Neural crest cell (in vitro differentiated cells): ENCODE measurements at places on chromosomes 12 and 14. TPM values are rescaled to one million over a fixed set of nuclear protein-coding genes. Genes with fewer than 3 reads are reported as not detected.

The OR10G3 gene
- total RNA-seq, result not detected in 2 replicates

GRCh38 chr12:107992870-107993451 lies 136.1 kb upstream of the WSCD2 start:
- no peak overlapping the region for H3K4me3 ChIP-seq
- no peaks in the 10 kb centered on the region for H3K4me1 ChIP-seq
- H3K36me3 ChIP-seq, result no peaks in the 10 kb centered on the region
- no peak overlapping the region for H3K27ac ChIP-seq

The COQ5 gene
- total RNA-seq, result 38.5 and 39.0 TPM in 2 replicates

DNA sequence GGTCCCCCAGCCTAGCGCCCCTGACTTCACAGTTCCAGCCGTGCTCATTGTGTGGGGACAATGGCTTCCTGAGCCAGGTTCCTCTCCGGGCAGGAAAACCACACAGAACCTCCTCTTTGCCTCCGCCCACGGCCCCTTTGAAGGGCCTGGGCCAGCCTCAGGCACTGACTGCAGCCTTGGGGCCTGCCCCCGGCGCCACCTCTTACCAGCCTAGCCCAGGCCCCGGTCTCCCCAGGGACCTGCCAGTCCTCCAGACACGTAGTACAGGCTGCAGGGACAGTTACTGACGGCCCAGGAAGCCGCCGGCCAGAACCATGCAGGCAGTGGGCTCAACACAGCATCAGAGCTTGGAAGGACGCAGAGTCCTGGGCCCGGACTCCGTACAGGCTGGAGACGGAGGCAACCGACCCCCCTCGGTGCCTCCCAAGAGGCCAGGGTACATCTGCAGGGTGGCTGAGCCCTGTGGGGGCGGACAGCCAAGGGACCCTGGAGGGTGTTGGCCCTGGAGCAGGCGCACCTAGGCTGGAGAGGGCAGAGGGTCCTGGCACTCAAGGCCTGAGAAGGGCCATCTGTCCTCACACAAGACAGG lies 20.9 kb upstream of the NUDT14 start:
- H3K27me3 ChIP-seq, result peaks cover 21% of the 10 kb centered on the region
- H3K4me3 ChIP-seq, result peak overlapping the region; percentile 44
- H3K36me3 ChIP-seq, result no peaks in the 10 kb centered on the region
- peaks cover 8% of the 10 kb centered on the region for H3K4me1 ChIP-seq
- no peak for DNase-seq

The ASPG gene
- not detected in 2 replicates for total RNA-seq

DNA sequence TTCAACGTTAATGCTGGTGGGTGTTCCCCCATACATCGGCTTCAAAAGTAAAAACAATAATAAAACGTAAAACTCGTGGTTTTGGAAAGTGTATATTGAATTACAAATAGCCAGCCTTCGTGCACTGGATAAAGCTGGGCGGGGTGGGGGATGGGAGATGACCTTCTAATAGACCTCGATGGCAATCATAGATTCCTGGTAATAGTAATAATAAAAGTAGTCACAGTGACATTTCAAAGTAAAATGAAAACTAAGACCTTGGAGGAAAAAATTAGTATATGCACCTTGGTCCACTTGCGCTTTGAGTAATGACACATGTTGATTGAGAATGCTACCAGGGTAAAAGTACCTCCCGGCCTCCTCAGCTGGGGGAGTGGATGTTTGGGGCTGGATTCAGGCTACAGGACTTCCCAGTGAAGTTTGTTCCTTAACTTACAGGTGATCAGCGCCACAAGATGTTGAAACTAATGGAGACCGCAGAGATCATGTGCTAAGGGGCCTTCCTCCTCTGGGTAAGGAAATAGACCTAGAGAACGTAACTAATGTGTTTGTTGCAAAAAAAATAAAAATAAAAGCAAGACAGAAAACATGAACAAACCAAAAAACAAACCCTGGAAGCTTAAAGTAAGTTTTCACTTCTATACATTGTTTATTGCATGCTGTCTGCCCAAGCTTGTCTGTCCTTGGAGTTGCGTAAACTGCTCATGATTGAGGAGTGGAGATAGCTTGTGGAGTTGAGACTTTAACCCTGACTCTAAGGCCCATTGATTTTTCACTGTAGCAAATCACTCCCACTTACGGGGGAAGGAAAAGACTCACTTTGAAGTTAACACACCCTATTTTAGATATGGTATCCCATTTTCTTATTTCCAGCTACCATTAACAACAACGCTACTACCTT lies 907 bp upstream of the LRIG3 start:
- DNase-seq, result no peak
- no peaks in the 10 kb centered on the region for H3K27me3 ChIP-seq
- no peak overlapping the region for H3K27ac ChIP-seq
- H3K36me3 ChIP-seq, result no peaks in the 10 kb centered on the region
- H3K4me3 ChIP-seq, result peak overlapping the region; percentile 98

GRCh38 chr12:47303207-47303606 lies 223.4 kb upstream of the AMIGO2 start:
- H3K36me3 ChIP-seq, result no peaks in the 10 kb centered on the region
- no peak overlapping the region for H3K27ac ChIP-seq
- no peak for DNase-seq

DNA sequence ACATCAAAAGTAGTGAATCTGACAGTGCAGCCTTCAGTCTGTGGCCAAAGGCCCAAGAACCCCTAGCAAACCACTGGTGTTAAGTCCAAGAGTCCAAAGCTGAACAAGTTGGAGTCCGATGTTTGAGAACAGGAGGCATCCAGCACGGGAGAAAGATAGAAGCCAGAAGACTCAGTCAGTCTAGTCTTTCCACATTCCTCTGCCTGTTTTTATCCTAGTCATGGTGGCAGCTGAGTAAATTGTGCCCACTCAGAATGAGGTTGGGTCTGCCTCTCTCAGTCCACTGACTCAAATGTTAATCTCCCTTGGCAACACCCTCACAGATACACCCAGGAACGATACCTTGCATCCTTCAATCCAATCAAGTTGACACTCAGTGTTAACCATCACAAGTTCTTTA lies 1255.4 kb downstream of the LRFN5 start:
- no peak overlapping the region for H3K27ac ChIP-seq
- DNase-seq, result no peak

- H3K27me3 ChIP-seq, result no peaks in the 10 kb centered on the region
- no peaks in the 10 kb centered on the region for H3K4me1 ChIP-seq
- no peaks in the 10 kb centered on the region for H3K36me3 ChIP-seq
- no peak overlapping the region for H3K4me3 ChIP-seq
- H3K27ac ChIP-seq, result no peak overlapping the region
Measured at GRCh38 chr12:27896419-27896990, 76.0 kb downstream of the PTHLH start.

DNA sequence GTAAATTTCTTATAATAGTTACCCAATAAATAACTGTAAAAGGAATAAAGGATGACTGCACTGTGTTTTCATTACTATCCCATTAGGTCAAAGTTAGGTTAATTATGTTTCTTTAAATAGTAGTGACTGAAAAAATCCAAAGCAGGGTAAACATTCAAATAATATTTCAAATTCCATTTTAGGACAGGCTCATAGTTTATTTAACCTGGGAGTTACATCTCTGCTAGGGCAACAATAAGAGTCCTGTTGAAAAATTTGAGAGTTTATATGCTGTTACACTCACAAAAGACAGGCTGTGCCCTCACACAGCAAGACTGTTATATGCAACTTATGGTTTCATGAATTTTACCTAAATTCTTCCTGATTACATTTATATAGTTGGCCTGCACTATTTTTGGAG lies 8.0 kb downstream of the ERP27 start:
- no peaks in the 10 kb centered on the region for H3K36me3 ChIP-seq
- H3K27ac ChIP-seq, result no peak overlapping the region
- no peaks in the 10 kb centered on the region for H3K27me3 ChIP-seq
- peaks cover 4% of the 10 kb centered on the region for H3K4me1 ChIP-seq

GRCh38 chr12:49789992-49790391 lies 38.2 kb downstream of the NCKAP5L start:
- no peak overlapping the region for H3K27ac ChIP-seq
- H3K36me3 ChIP-seq, result peaks cover 5% of the 10 kb centered on the region
- peaks cover 4% of the 10 kb centered on the region for H3K4me1 ChIP-seq
- H3K27me3 ChIP-seq, result no peaks in the 10 kb centered on the region

DNA sequence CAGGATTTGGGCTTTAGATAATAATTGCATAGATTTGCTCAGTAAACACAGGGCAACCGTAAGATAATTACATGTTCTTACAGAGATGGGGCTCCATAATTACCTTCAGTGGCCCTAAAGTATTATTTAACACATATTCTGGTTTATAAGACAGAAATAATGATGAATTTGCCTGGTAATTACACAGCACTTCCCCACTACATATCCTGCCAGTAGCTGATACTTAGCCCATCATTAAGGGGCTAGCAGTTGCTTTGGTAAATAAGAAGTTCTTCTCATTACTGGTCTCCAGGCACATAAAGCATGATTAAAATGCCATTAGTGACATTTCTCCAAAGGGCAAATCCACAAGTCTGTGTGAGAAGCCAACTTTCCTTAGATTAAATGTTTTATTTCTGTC lies 158.7 kb downstream of the NUAK1 start:
- no peak for DNase-seq
- H3K4me3 ChIP-seq, result no peak overlapping the region
- H3K36me3 ChIP-seq, result peaks cover 2% of the 10 kb centered on the region

GRCh38 chr12:15688838-15689625 lies 100.2 kb downstream of the EPS8 start:
- peak overlapping the region; percentile 79 for H3K4me3 ChIP-seq
- no peaks in the 10 kb centered on the region for H3K36me3 ChIP-seq
- no peaks in the 10 kb centered on the region for H3K27me3 ChIP-seq
- DNase-seq, result peak; percentile 31
- H3K27ac ChIP-seq, result peak overlapping the region; percentile 65

DNA sequence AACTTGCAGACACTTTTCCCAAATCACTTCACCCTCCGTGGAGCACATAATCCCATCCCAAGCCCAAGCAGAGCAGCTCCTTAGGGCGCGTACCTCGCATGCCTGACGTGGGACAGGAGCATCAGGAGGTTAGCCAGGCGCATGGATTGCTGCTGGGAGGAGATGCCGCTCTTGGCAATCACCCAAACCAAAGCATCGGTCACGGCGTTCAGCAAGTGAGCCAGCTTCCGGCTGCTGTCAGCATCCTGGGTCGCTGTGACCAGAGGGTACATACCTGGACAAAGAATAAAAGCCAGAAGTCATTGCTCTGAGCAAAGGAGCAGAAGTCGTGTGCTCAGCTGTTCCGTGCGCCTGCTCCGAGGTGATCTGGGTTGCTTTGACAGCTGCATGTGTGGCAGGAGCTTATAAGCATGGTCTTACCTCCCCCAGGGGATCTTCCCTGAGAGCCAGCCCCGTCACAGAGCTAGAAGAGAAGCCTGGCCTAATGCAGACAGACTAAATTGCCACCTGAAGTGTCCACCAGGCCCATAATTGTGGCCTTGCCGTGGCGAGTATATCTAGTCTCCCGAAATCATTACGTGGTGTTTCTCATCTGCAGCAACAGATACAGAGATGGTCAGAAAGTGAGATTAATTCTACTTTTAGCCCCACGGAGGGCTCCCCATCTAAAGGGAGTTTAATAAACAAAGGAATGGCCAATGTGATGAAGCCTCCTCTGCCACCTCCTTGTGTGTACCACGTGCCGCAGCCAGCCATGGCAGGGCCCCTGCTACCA lies 59.1 kb downstream of the ESR2 start:
- peaks cover 6% of the 10 kb centered on the region for H3K27me3 ChIP-seq
- no peak for DNase-seq
- H3K36me3 ChIP-seq, result peaks cover 13% of the 10 kb centered on the region
- no peak overlapping the region for H3K4me3 ChIP-seq

DNA sequence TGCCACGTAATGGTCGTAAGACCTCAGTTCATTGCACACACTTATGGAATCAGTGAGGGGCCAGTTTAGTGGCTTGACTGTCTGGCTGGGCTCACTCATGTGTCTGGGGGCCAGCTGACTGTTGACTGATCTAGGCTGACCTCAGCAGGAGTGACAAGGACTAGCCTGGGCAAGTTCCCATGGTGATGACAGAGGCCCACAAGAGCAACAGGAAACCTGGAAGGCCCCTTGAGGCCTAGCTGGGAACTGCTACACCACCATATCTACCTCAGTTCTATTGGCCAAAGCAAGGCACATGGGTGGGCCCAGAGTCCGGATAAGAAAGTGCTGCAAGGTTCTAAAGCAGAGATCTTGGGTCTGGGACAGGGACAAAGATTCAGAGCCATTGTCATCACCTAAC lies 21.3 kb upstream of the RFLNA start:
- H3K36me3 ChIP-seq, result no peaks in the 10 kb centered on the region
- H3K4me1 ChIP-seq, result peaks cover 31% of the 10 kb centered on the region
- peaks cover 17% of the 10 kb centered on the region for H3K27me3 ChIP-seq
- no peak overlapping the region for H3K27ac ChIP-seq

- no peak overlapping the region for H3K27ac ChIP-seq
- H3K27me3 ChIP-seq, result no peaks in the 10 kb centered on the region
- H3K4me3 ChIP-seq, result no peak overlapping the region
- H3K4me1 ChIP-seq, result no peaks in the 10 kb centered on the region
- DNase-seq, result no peak
Measured at GRCh38 chr12:107748472-107748871, 12.5 kb downstream of the PRDM4 start.

GRCh38 chr12:123516216-123516780 lies 17.2 kb downstream of the RILPL1 start:
- no peak overlapping the region for H3K4me3 ChIP-seq
- no peak overlapping the region for H3K27ac ChIP-seq
- no peaks in the 10 kb centered on the region for H3K4me1 ChIP-seq
- no peak for DNase-seq

The TCL1B gene
- total RNA-seq, result not detected in 2 replicates

DNA sequence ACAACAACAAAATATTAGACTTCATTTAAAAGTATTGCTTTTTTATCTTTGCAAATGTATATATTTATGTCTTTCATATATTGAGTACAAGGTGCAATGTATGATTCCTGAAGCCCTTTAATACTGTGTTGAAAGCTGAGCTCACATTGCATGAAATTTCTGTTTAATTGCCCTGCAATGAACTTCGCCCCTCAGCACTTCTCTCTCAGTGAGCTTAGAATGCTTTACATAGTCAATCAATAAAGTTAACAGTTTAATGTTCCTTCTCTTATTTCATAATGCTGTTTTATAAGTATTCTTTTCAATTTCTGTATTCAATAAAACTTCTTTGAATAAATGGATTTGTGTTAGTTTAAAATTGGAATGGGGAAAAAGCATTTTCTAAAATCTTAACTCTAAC lies 607.1 kb downstream of the SOX5 start:
- no peaks in the 10 kb centered on the region for H3K27me3 ChIP-seq
- H3K4me3 ChIP-seq, result no peak overlapping the region
- H3K27ac ChIP-seq, result no peak overlapping the region
- peaks cover 12% of the 10 kb centered on the region for H3K4me1 ChIP-seq

DNA sequence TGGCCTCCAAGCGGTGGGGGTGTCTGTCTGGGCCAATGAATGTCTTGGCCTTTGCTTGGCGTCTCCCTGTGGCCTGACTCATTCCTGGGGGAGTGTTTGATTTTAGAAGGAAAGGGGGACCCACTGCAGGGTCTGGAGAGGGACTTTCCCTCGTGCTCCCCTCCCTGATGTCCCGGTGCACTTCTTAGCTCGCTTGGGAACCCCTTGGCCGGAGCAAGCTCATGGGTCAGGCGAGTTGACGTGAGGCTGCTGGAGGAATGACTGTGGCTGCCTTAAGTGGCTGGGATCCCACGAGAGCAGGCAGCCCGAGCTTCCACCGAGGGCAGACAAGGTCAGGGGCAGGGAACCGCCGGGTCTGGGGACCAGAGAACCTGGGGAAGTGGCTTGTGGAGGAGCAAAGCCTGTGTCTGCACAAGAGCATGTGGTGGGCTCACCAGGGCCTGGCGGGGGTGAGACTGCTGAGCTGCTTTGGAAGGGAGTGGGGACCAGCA lies 218.4 kb upstream of the C14orf180 start:
- no peaks in the 10 kb centered on the region for H3K27me3 ChIP-seq
- no peak for DNase-seq
- H3K4me1 ChIP-seq, result no peaks in the 10 kb centered on the region

The ADAM21 gene
- total RNA-seq, result not detected in 2 replicates

GRCh38 chr14:54890788-54891187 lies 11.8 kb downstream of the GCH1 start:
- H3K4me3 ChIP-seq, result no peak overlapping the region
- H3K27ac ChIP-seq, result no peak overlapping the region
- H3K36me3 ChIP-seq, result no peaks in the 10 kb centered on the region
- H3K4me1 ChIP-seq, result no peaks in the 10 kb centered on the region
